ENCODE measurements at places on chromosomes 6 and 20.

DNA sequence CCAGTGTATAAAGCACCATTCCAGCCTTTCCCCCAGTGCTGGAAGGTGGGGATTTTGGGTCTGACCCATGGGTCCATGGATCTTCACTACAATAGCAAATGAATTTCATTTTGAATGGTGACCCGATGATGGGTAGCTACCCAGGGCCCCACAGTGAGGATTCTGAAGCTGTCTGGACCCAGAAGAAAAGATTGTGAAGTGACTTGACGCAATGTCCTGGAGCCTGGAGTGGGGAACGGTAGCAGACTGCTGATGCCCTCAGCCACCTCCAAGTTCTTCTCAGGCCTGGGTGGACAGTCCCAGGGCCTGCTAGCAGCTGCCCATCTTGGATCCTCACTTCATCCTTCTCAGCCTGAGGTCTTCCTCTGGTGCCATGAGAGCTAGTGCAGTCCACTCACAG is 23.4 kb upstream of the SLC32A1 start:
- no peak for DNase-seq

- DNase-seq: no peak
Measured at GRCh38 chr6:123997223-123997622, 193.6 kb downstream of the NKAIN2 start.

DNA sequence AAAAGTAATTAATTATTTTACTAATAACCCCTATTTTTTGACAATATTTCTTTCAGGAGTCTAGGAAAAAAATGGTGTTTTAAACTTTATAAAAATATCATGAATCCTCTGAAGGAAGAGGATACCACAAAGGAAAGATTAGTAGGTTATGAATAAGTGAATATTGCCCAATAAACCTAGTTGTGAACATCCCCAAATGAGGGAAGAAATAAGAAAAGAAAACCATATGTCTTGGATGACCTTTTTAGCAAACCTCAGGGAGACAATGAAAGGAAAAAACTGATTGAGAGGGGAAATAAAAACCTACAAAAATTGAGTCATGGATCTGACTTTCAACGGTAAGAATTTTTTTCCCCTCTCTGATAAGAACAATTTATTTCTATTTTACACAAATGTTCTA is 34.4 kb downstream of the TENT5A start:
- DNase-seq: no peak

GRCh38 chr20:57792386-57793080 is 82.7 kb upstream of the PMEPA1 start:
- no peak for DNase-seq

GRCh38 chr6:54624779-54625178 is 221.8 kb upstream of the FAM83B start:
- peak; percentile 34 for DNase-seq

- DNase-seq: no peak
Measured at GRCh38 chr6:116530436-116530835, 15.0 kb downstream of the TRAPPC3L start.

DNA sequence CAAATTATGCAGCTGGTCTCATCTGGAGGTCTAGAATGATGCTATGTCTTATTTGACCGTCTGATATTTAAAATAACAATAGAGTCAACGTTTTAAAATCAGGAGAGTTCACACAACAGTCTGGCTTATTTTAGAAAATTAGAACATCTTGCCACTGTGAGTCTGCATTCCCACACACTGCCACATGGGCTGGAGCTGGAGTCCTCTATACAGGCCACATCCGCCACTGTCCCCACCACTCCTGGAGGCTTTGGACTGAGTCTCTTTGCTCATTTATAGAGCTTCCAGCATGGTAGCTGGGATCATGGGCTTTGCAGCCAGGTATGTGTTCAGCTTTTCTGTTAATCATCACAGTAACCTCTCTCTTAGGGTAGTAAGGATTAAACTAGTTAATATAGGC is 68.8 kb upstream of the ZNFX1 start:
- DNase-seq: no peak

DNA sequence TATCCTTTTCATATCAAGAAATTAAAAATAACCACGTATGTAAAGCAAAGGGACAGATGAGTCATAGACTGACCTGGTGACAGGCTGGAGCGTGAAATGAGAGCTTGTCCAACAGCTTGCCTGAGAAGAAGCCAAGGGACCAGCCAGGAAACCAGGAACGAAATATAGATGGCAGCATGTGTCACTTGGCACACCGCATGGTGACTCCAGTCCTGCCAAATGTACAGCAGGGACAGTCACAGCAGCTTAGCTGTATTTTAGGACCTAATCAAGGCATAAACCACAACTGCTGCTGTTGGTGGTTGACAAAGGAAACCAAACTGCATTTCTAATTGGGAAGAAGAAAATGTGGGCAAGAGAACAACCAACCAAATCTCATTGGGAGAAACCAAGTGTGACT is 755.0 kb downstream of the TFAP2A start:
- no peak for DNase-seq
